ENCODE measurements at places on chromosomes 3 and 15. TPM values are rescaled to one million over a fixed set of nuclear protein-coding genes. Genes with fewer than 3 reads are reported as not detected.

Gene SOX2
- 0.22 TPM for total RNA-seq

DNA sequence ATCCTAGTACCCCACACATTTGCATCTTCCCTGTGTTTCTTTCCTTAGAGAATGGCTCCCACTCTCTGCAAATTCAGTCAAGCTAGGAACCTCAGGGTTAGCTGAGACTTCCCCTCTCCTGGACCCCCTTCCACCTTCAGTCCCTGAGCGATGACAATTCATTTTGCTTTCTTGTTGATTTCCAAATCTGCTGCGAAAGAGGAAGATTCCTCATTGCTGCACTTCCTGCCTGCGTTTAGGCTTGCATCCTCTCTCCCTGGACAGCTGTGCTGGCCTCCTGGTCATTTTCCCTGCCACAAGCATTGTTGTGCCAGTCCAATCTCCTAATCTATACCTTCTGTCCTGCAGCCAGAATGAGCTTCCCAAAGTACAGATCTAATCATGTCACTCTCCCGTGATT, 12.3 kb upstream of the DGKG start:
- DNase-seq = no peak

DNA sequence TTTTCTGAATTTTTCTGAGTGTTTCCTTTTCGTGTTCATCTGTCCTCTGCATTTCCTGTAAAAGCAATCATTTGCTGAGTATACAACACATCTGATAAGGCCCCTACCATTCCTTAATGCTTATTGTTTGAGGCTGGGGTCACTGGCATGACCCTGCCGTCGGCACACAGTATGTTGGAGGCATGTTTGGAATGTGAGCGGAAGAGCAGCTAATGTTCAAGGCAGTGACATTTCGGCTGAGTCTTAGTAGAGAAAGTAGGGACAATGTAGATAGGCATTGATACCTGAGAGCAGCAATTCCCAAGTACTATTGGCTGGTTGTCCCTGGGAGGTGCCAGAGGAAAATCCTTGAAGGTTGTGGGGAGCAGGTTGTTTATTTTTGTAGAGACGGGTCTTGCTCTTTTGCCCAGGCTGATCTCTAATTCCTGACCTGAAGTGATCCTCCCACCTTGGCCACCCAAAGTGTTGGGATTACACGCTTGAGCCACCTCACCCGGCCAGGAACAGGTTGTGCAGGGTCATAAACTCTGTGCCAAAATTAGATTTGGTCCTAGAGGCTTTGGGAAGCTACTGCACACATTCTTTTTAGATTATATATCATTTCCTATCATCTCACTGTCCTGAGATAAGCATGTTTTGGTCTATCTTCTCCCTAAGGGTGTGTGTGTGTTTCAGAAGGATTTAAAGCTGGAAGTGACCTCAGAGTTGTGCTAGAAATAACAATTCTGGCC, 13.5 kb downstream of the PTPN23 start:
- DNase-seq = no peak

GRCh38 chr15:34188711-34189110, 21.2 kb downstream of the KATNBL1 start:
- DNase-seq = no peak

GRCh38 chr3:101638261-101638745, 38.6 kb downstream of the ZBTB11 start:
- DNase-seq = no peak

DNA sequence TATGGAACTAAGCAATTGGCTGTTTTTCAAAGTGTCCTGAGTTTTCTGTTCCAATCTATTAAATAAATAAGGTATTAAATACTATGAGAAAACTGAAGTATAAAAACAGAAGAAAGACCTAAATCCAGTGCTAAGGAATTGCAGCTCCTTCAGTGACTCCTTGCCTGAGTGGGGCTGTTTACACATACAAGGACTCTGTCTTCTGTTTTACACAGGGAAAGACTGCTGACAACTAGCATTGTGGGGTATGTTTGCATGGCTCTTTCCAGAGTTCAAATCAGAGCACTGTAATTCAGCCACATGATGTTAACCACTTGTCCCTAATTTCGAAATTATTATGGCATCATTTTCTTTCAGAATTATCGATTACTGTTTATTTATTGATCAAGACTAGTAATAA, 31.3 kb upstream of the MEIS2 start:
- no peak for DNase-seq

DNA sequence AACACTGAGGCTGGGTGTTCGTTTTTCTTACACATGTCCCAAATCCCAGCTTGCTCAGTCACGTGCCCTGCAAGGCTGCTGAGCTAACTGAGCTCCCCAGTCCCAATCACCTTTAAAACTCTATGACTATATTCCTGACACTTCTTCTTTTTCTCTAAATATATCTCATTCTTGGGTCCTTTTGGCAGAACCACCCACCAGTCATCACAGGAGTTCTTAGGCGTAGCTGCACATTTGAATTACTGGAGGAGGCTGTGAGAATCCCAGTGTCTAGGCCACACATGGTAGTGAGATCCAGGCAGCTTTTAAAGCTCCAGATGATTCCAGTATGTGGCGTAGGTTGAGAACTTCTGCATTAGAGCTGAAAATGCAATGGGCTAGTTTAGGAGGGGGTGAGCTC, 66.3 kb downstream of the ST8SIA2 start:
- no peak for DNase-seq

DNA sequence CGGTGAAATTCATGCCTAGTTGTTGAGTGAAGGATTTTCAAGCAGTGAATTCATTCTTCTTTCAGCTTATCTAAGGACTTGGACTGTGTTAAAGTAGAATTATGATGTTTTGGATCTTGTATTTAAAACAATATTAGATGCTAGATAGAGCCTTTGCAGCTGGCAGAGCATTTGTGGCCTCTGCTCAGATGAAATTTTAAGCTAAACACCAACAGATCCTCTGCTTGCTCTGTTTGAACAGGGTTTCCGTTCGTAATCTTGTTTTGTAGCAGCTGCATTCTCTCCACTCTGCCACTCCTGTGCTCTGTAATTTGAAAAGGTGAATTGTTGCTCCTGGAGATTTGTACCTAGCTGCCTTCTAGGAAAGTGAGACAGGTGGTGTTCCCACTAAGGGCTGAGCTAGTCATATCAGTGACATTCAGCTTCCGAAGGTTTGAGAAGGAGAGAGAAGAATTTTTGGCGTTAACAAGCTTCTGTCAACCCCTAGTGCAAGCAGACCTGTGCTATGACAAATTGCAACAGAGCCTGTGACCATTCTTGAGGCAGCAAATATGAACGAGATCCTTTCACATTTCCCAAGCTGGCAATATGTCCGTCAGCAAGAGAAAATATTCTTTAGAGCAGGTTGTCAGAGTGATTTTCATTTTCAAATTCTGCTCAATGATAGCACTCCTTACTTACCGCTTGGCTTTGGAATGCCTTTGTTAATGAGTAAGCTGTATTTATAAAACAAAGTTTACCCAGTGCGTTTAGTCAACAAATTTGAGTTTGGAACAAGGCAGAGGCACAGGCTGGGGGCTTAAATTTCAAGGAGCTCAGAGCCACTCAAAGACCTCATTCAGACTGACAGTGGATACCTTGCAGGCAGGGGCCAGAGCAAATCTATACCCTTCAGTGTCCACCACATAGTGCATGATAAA, 5.3 kb downstream of the CHST2 start:
- no peak for DNase-seq

DNA sequence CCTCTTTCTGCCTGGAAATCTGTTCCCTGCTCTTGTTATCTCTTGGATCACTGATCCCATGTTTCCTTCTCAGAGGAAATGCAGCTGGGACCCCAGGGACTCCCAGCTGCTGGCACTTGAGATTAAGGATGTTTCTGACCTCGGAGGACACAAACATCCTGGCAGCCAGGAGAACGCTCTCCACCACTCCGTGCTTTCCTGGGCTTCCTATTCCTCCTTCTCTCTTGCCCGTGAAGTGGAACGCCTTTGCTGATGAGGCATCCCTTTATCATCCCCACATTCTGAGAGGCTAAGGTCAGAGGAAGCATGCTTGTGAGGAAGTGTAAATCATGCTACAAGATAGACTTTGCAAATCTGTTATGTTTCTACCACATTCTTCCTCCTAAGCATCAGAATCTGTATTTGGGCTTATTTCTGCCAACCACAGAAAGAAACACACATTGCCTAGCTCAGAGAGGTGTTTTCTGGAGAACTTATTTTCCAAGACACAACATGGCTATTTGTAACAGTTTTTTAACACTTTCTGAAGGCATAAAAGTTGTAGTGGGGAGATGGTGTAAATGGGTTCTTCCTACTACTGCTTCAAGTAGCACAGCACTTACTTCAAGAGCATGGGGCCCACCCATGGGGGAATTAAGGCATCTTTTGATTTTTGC, 25.6 kb upstream of the LDHAL6B start:
- no peak for DNase-seq

Gene IL5RA
- total RNA-seq = 0.17 TPM

Gene IRAK2
- 1.3 TPM for total RNA-seq

- DNase-seq = no peak
Observed at GRCh38 chr3:87167628-87168456, 59.3 kb upstream of the CHMP2B start.

DNA sequence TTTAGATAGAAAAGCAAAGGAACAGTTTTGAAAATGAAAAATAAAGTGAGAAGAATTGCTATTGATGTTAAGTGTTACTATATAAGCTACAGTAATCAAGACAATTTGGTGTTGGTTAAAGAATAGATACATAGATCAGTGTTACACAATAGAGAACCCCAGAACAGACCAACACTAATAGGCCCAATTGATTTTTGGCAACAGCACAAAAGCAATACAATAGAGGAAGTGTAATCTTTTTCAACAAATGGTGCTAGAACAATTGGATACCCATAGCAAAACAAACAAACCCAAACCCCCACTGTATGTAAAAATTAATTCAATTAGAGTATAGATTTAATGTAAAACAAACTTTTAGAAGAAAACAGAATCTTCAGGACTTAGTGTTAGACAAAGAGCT, 61.8 kb downstream of the ATP11B start:
- DNase-seq = no peak

- DNase-seq = no peak
Observed at GRCh38 chr15:48001393-48002039, 119.3 kb upstream of the SLC24A5 start.

DNA sequence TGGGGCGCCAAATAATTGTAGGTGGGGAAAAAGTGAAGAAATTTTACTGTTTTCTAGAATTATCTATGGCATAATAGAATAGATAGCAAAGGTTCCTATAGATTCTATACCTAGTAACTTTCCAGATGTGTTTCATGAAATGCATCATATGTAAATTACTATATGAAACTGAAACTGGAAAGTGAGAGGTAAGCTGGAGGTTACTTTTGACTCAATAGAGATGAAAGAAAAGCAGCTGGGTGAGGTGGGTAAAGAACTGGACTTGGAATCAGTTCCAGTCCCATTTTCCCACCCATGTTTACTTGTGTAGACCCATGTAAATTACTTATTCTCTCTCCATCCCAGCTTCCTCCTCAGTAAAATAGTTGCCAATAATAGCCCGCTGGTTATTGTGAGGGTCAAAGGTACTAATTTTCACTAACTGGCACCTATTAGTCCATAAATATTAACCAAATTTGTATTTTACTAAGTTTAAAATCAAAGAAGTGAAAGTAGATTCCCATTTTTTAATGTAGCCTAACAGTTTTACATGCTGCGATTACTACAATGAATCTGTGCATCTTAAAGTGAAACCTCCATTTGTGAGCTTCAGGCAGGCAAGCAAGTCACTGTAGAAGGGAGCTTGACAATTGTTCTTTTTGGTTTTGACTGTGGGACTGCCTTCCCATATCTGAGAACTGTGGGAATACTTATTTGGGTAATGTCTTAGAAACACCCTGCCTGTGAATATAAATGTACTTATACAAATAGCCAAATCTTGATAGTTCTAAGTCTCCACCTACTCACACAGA, 312.1 kb downstream of the SLC9A9 start:
- no peak for DNase-seq
